ENCODE measurements at places on chromosomes 11 and 22. TPM values are rescaled to one million over a fixed set of nuclear protein-coding genes. Genes with fewer than 3 reads are reported as not detected.
A peak's percentile ranks its signal among the peaks of the same experiment; 100 is the strongest.

GRCh38 chr22:47128622-47129215 is 366.3 kb downstream of the TBC1D22A start:
- DNase-seq: no peak

DNA sequence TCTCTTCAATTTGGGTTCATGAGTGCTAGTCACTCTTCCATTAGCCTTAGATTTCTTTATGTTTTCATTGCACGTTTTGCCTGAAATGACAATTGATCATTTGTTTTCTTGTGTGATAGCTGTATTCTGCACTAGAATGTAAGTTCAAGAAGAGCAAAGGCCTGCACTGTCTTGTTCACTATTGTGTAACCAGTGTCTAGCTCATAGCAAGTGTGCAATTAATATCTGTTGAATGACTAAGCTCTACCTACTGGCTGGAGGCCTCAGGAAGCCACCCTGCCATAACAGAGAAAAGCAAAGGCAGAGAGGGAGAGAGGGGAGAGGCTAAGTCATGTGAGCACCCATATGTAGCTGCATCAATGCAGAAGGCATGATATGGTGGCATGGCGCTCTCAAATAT is 292.8 kb upstream of the SYN3 start:
- DNase-seq: no peak

- no peak for DNase-seq
Observed at GRCh38 chr11:105705786-105706530, 96.1 kb downstream of the GRIA4 start.

DNA sequence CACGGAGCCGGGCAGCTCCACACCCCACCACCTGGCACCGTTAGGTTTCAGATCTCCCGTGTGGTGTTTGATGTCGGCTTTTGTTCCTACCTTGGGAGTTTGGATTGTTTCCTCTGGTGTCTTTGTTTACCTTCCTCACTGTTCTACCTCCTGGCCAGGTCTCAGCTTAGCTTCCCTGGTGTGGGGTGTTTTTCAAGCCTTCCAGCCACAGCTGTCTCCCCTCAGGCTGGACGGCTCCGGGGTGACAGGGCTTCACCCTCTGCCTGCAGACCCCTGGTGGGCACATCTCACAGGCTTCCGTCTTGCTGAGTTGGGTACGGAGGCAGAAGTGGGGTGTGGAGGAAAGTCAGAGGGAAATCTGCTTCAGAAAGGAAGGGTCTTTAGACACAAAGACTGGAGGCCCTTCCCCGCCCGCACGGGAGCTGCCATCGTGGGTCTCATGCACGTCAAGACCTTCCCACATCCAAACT is 59.6 kb upstream of the EMID1 start:
- DNase-seq: no peak

GRCh38 chr11:12792018-12792417 is 117.8 kb downstream of the TEAD1 start:
- DNase-seq: no peak

DNA sequence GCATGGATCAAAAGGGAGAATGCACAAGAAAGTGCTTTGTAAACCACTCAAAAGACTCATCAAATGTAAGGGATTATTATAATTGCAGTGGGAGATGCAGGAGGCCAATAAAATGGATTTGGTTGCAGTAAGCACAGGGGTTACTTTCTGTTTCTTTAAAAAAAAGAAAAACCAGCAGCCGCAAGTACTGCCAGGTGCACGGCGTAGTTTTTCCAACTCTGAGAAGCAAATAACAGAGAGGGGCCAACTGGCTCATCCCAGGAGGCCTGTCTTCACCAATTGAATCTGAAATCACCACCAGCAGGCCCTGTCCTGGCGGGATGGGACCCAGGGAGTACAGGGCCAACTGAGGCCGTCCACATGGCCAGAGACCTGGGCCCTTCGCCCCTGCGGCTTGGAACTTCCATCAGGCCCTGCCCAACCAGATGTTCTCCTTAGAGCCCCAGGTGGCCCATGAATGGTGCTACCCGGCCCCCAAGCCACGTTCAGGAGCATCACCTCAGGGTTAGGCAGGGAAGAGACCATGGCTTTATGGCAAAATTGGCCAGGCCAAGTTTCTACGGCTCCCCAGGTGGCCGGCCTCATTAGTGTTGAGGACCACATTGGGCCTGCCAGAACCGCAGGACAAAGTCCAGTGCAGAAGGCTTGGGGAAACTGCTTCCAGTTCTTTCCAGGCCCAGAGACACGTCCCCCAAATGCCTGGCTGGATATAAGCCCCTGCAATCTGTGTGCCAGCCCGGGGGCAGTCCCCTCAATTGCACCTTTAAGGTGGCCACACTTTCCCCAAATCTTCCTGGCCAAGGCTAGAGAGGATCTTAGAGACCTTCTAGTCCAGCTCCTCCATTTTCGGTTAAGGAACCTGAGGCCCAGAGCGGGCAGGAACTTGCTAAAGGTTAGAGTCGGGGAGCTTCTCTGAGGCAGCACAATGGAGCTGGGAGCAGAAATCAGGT is 61.7 kb downstream of the CHRDL2 start:
- DNase-seq: no peak

- peak; percentile 66 for DNase-seq
Observed at GRCh38 chr11:111737444-111738210, 28.6 kb downstream of the PPP2R1B start.

DNA sequence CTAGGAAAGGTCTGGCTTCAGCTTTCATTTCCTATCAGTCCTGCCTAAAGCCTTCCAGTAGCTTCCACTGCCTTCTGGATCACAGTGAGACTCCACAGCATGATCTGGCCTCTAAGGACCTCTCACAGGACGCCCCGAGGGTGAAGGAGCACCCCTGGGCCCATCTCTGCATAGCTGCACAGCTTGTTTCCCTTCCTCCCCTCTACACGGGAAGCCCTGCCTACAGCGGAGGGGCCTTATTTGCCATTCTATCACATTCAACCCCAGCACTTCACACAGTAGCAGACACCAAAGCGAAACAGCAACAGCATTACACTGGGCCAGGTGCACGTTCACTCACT is 162.3 kb upstream of the GRK3 start:
- DNase-seq: no peak

DNA sequence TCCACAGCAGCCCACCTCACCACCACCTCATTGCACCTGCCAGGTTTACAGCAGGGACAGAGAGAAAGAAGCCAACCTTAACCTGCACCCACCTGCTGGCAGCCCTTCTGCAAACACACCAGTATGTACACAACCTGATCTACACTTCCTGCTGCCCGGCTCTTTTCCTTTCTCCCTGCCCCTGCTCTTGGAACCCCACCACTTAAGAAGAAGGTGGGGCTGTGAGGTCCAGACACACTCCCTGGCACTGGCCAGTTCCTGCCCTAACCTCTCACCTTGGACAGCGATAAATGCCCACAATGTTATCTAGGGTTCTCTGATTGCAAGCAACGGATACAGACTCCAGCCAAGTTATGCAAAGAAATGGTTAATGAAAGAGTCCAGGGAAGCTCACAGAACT is 10.8 kb upstream of the SLC35C1 start:
- no peak for DNase-seq

DNA sequence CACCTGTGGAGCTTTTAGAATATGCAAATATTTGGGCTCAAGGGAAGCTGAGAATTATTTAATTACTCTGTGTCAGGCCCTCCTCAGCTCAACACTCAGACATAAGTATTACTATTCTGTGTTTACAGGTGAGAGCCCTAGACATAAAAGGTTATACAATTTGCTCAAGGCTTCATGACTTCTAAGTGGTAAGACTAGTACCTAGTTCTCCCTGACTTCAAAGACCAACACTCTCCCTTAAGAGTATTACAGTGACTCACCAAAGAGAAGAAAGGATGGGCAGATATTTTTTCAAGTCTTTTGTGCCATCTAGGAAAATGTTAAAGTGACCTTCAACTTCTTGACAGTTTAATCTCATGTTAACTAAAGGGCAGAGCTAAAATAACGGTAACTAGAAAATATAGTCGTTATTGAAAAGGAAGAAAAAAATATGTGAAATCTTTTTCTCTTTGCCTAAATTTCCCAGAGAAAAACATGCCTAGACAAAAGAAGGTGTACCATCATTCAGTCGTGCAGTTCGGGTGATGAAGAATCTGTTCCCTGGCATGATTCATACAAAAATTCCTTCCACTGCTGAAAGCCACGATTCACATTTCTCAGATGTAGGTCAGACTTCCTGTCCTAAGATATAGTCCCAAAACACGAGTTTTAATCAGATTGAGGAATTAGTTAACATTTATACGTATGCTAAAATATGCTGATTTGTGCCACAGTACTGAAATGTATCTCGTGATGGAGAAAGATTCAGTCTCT is 849.1 kb upstream of the API5 start:
- peak; percentile 10 for DNase-seq

GRCh38 chr11:83449338-83449913 is 163.3 kb upstream of the CCDC90B start:
- no peak for DNase-seq

- DNase-seq: no peak
Observed at GRCh38 chr11:73400293-73400692, 24.1 kb downstream of the RELT start.

DNA sequence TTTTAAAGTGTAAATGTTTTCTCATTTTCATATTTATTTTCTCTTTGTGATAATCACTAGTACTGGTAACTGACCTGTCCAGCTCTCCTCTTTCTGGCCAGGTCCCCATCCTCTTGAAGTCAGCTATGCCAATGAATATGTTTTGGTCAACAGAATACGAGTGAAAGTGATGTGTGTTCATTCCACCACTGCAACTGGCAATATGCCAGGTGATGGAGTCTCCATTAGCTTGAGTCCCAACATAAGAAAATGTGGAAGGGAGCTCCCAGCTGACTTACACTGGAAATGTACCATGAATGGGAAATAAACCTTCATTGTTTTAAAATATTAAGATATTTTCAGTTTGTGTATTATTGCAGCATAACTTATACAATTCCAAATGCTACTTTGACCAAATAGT is 75.8 kb downstream of the CCDC34 start:
- DNase-seq: no peak

DNA sequence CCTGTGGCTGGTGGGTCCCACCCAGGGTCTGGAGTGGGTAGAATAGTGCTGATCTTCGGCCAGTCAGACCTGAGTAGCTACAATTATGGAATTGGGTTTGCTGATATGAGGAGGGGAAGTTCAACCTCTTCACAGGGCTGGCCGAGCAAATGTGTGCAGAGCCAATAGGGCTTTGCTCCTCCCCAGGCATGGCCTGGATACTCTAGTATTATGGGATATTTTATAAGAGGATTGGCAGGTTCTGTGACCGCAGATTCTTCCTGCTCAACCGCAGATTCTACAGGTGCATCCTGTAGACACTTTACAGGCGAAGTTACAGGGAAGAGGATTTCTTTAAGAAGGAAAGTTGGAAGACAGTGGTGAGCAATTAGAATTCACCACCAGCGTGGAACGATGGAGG is 44.3 kb downstream of the TBC1D22A start:
- DNase-seq: no peak

DNA sequence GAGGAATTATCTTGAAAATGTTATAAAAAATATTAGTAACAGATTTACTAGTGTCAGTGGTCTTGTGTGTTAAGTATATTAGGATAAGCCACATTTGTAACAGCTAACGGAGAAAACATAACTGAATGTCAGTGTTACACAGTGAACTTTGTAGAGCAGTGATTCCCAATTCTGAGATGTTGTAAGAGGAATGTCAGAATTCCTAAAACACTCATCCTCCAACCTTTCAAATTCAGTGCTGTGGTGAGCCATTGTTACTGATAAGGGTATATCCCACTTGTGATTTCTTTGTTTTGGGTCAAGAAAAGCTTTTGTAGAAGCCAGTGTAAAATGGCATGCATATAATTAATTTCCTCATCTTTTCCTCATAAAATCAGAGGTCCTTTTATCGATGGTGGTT is 61.9 kb downstream of the ARHGEF12 start:
- DNase-seq: peak; percentile 66

GRCh38 chr11:100581318-100581717 is 105.8 kb upstream of the ARHGAP42 start:
- DNase-seq: no peak

DNA sequence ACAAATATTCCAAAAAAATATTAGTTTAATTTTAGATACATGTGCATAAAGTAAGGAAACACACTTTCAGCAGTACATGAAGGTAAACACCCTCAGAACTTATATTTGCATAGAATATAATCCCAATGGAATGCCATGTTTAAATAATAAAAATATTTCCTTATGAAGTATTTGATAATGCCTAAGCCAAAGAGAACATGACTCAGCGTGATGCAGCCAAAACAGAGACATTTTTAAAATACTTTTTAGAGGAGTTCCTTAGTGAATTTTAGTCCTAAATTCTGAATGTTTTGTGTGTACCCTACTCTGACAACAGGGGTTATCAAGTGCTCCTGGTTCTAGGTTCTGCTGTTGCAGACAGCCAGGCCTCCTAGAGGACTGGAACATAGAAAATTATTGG is 39.1 kb upstream of the POU2AF2 start:
- DNase-seq: peak; percentile 89

DNA sequence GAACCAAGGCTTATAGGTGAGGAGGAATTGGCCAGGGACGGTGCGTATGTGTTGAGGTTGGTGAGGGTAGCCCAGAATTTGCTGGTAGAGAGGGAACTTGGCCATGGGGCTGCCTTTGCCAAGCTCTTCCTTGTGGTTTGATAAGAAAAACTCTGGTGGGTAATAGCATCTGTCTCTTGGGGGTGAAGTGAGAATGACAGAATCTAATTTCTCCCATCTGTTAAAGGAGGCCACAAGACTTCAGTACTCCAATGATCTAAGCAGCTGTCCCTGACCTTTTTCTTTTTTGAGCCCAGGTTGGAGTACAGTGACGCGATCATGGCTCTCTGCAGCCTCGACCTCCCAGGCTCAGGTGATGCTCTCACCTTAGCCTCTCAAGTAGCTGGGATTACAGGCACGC is 36.0 kb upstream of the PICK1 start:
- no peak for DNase-seq

DNA sequence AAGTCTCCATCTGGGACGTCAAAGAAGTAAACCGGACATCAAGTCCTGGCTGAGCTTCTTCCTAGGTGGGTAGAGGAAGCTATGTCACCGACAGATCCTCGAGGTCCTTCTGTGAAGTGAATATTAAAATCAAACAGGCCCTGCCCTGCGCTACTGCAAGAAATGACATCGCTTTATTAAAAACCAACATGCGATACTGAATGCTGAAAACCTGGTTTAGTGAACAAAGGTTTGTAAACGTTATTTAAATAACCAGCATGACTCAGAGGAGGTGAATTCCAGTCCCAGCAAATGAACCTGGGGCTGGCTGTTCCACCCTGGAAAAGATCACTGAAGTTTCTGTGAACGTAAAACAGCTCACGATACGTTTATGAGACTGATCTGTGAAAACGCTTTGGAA is 645 bp downstream of the RTCB start:
- DNase-seq: peak; percentile 24

- DNase-seq: no peak
Observed at GRCh38 chr22:46675479-46675878, 55.3 kb downstream of the GRAMD4 start.

The KRTAP5-8 gene
- not detected for total RNA-seq

The NUP50 gene
- 61.6 TPM for total RNA-seq

The CRYBB2 gene
- not detected for total RNA-seq

The SAC3D1 gene
- 19.1 TPM for total RNA-seq

All from fibroblast of the aortic adventitia (primary cell).